ENCODE measurements at places on chromosomes 2 and 18. TPM values are rescaled to one million over a fixed set of nuclear protein-coding genes. Genes with fewer than 3 reads are reported as not detected.

The C2orf80 gene
- not detected for total RNA-seq

The FHL2 gene
- 33.6 TPM for total RNA-seq

The GALNT3 gene
- total RNA-seq: 0.13 TPM

- peaks cover 18% of the 10 kb centered on the region for H3K4me1 ChIP-seq
- H3K27me3 ChIP-seq: no peaks in the 10 kb centered on the region
- DNase-seq: no peak
- no peak overlapping the region for H3K4me3 ChIP-seq
Observed at GRCh38 chr2:108633409-108633808, 85.9 kb upstream of the RANBP2 start.

The ANKRD29 gene
- not detected for total RNA-seq

GRCh38 chr2:100247256-100248043 lies 74.9 kb downstream of the LONRF2 start:
- no peak for DNase-seq
- peaks cover 53% of the 10 kb centered on the region for H3K27me3 ChIP-seq
- no peaks in the 10 kb centered on the region for H3K36me3 ChIP-seq
- H3K4me1 ChIP-seq: no peaks in the 10 kb centered on the region

DNA sequence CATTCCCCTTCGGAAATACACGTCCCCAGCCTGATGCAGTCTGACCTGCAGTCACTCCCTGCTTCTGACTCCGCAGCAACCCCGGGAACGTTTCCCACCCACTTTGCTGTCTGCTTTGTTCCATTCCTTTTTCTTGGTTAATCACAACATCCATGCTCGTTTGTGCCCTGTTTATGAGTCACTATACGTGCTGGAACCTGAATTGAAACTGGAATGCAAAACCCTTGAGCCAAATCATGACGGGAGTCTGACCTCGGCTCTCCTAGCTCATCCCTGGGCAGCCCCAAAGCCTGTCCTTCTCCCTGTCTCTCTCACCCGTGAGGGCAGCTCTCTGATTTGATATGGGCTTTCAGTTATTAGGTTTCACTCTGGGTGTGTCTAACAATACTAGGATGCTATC lies 57.1 kb upstream of the RNF152 start:
- no peaks in the 10 kb centered on the region for H3K36me3 ChIP-seq
- H3K4me3 ChIP-seq: no peak overlapping the region
- no peaks in the 10 kb centered on the region for H3K27me3 ChIP-seq
- DNase-seq: no peak

The COL3A1 gene
- 0.71 TPM for total RNA-seq

DNA sequence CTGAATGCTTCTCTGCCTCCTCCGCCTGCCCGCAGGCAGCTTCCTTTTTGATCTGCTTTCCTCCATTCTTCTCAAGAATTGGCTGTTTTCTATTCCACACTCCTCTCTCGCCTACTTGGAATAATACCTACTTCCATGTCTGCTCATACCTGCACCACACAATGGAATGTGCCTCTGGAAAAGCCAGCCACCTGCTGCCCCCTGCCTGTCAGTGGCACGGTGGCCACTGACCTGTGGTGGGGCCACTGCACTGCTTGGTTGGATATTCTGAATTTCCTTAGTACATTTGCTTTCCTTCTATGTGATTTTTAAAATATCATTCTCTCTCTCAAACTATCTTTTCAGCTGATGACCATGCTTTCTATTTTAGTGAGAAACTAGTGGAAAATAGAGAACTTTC lies 406.9 kb downstream of the DCDC2C start:
- H3K36me3 ChIP-seq: no peaks in the 10 kb centered on the region
- no peak overlapping the region for H3K27ac ChIP-seq
- DNase-seq: no peak

The TFCP2L1 gene
- 1.00 TPM for total RNA-seq

The VWA3B gene
- not detected for total RNA-seq

The DSC3 gene
- total RNA-seq: 0.40 TPM

GRCh38 chr2:239255628-239256349 lies 145.0 kb downstream of the HDAC4 start:
- H3K36me3 ChIP-seq: no peaks in the 10 kb centered on the region
- DNase-seq: no peak
- no peaks in the 10 kb centered on the region for H3K27me3 ChIP-seq

The CCBE1 gene
- 0.13 TPM for total RNA-seq

DNA sequence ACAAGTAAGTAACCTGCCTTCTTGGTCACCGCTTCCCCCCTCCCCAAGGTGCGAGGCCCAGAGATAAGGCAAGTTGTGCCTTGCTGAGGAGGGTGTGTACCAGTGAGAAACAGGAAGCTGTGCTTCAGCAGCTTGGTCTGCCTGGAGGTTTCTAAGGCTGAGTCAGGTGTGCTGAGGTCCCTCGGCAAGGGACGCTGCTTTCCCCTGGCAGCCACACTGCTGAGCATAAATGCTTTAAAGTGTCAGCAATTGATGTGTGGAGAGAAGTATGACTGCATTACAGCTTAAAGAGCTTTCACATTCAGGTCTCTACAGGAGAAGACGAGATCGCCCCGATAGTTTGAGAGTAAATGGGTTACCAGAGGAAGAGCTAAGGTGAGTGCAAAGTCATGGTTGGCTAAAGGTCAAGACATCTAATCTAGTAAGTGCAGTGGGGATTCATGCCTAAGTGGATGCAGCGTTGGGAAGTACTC lies 86.9 kb downstream of the LIMS1 start:
- peak overlapping the region; percentile 83 for H3K27ac ChIP-seq
- no peaks in the 10 kb centered on the region for H3K36me3 ChIP-seq
- peak; percentile 52 for DNase-seq
- peak overlapping the region; percentile 21 for H3K4me3 ChIP-seq
- peaks cover 16% of the 10 kb centered on the region for H3K4me1 ChIP-seq

- H3K36me3 ChIP-seq: no peaks in the 10 kb centered on the region
- peak within 1 kb of the TSS; percentile 70 for H3K27ac ChIP-seq
- no peaks in the 10 kb centered on the region for H3K27me3 ChIP-seq
- peaks cover 29% of the 10 kb centered on the region for H3K4me1 ChIP-seq
- peak; percentile 80 for DNase-seq
Observed at GRCh38 chr2:32946314-32947075, at the start of gene LTBP1. Gene LTBP1, plus strand, starts transcription at chr2:32946953. Its CDS starts 372 bp downstream, at chr2:32947325.

GRCh38 chr2:162734866-162735265 lies 103.7 kb downstream of the KCNH7 start:
- no peak overlapping the region for H3K27ac ChIP-seq
- H3K4me1 ChIP-seq: no peaks in the 10 kb centered on the region
- DNase-seq: no peak
- no peaks in the 10 kb centered on the region for H3K36me3 ChIP-seq
- no peaks in the 10 kb centered on the region for H3K27me3 ChIP-seq

The CNNM4 gene
- 6.3 TPM for total RNA-seq

DNA sequence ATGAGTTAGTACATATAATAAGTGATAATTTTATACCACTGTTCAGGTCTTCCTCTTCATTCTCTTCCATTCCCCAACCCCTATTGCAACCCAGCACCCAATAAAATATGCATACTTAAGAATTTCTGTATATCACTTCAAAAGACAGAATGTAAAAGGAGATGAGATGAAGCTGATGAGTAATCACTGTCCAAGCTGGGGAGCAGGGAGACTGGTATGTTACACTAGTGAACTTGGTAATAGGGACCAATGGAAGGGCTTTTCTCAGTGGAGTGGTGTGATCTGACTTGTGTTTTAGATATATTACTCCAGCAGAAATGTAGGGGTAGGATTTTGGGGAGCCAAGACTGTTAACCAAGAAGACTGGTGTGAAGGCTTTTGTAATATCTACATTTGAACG lies 18.0 kb upstream of the ARHGAP28 start:
- no peaks in the 10 kb centered on the region for H3K4me1 ChIP-seq
- H3K27me3 ChIP-seq: no peaks in the 10 kb centered on the region
- DNase-seq: no peak
- H3K27ac ChIP-seq: no peak overlapping the region
- H3K4me3 ChIP-seq: no peak overlapping the region

- peak; percentile 68 for DNase-seq
- H3K27ac ChIP-seq: peak overlapping the region; percentile 88
- peaks cover 14% of the 10 kb centered on the region for H3K4me1 ChIP-seq
- H3K27me3 ChIP-seq: no peaks in the 10 kb centered on the region
- no peaks in the 10 kb centered on the region for H3K36me3 ChIP-seq
- peak overlapping the region; percentile 42 for H3K4me3 ChIP-seq
Observed at GRCh38 chr2:38515155-38516074, 87.3 kb downstream of the HNRNPLL start.

DNA sequence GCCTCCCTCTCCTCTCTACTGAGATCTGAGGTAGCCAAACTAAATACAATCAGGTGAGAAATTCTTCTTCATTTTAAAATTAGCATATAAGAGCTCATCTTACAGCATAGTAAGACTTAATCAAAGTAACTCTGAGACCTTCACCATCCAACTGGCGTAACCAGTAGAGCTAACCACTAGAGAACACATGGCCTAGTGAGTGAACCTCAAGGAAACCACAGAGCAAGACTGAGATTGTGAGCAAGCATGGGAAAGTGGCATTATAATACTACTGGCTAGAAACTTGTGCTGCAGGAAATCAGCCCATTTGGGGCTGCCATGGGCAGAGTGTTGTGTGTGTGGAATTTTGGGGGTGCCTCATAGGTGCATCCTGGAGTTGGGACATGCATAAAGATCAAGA lies 61.1 kb upstream of the SPHKAP start:
- no peak overlapping the region for H3K27ac ChIP-seq
- H3K4me3 ChIP-seq: no peak overlapping the region
- DNase-seq: no peak
- H3K4me1 ChIP-seq: no peaks in the 10 kb centered on the region
- H3K27me3 ChIP-seq: no peaks in the 10 kb centered on the region
- H3K36me3 ChIP-seq: no peaks in the 10 kb centered on the region

The FAM161A gene
- total RNA-seq: 0.80 TPM

DNA sequence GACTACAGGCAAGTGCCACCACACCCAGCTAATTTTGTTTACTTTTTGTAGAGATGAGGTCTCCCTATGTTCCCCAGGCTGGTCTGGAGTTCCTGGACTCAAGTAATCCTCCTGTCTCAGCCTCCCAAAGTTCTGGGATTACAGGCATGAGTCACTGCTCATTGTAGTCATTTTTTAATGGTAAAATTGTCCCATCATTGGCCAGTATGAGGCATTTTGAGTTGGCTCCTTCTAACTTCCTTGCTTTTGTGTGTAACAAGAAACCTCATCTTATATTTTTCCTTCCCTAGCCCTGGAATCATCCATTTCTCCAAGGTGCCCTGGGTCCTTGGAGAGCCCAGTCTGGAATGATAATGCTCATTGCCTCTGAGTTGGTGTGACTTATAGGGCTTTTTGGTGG lies 148.5 kb downstream of the INHBB start:
- DNase-seq: no peak
- no peaks in the 10 kb centered on the region for H3K36me3 ChIP-seq
- no peak overlapping the region for H3K27ac ChIP-seq

DNA sequence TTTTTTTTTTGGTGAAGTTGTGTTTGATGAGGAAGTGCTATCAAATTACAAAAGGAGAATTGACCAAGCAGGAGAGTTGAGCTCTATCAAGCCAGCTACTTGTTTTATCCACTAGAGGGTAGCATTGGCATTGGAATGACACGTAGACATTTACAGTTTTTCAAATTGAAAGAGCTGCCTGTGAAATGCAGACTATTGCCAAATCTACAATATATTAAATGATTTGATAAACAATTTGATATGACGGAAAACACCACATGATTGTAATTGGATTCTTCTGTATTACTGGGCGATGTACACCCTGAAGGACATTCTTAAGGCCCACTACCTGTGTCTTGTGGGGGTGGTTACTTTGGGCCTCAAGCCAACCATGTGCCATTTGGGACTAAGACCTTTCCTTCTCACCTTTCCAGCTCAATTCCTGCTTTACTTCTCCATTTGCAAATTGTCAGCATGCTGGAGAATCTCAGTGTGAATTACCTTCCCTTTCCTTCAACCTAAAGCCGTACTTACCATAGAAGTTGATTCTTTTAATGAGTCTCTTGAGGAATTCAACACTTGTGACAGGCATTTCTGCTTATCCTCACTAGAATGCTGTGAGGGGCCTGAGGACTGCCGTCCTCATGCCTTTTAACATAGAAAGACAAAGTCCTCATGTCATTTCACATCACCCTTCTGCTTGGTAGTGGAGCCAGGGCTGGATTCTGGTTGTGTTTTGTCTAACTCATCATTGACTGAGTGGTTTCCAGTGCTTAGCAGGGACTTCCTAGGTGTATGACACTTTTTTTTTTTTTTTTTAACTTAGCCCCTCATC lies 134.8 kb upstream of the THUMPD2 start:
- H3K27me3 ChIP-seq: no peaks in the 10 kb centered on the region
- H3K4me1 ChIP-seq: no peaks in the 10 kb centered on the region
- H3K27ac ChIP-seq: no peak overlapping the region

- no peak for DNase-seq
- H3K27ac ChIP-seq: no peak overlapping the region
- H3K27me3 ChIP-seq: no peaks in the 10 kb centered on the region
Observed at GRCh38 chr2:167264380-167264779, 376.1 kb downstream of the XIRP2 start.

- H3K4me3 ChIP-seq: peak overlapping the region; percentile 75
- no peak for DNase-seq
- peak overlapping the region; percentile 96 for H3K27ac ChIP-seq
- peaks cover 16% of the 10 kb centered on the region for H3K4me1 ChIP-seq
- H3K36me3 ChIP-seq: no peaks in the 10 kb centered on the region
- no peaks in the 10 kb centered on the region for H3K27me3 ChIP-seq
Observed at GRCh38 chr2:69436596-69436937, 668 bp downstream of the NFU1 start.

DNA sequence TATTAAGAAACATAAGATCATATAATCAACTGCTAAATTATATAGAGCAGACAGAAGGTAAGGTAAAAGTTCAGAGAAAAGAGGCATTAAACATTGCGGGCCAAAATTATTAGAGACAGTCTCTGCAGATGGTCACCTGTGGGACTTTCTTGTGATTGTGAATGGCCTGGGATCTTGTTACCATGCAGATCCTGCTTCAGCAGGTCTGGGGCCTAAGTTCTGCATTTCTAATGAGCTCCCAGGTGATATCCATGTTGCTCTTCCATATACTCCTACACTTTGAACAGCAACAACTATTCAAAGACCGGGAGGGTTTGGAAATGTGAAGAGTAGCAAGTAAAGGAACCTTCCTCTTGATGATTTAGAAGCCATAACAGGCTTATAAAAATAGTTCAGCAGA lies 8.5 kb upstream of the ETAA1 start:
- no peaks in the 10 kb centered on the region for H3K4me1 ChIP-seq
- no peak overlapping the region for H3K4me3 ChIP-seq
- no peak for DNase-seq
- no peak overlapping the region for H3K27ac ChIP-seq
- no peaks in the 10 kb centered on the region for H3K36me3 ChIP-seq

GRCh38 chr2:130391872-130392670 lies 36.2 kb downstream of the PTPN18 start:
- H3K36me3 ChIP-seq: no peaks in the 10 kb centered on the region
- no peak overlapping the region for H3K4me3 ChIP-seq
- peaks cover 18% of the 10 kb centered on the region for H3K4me1 ChIP-seq
- H3K27ac ChIP-seq: no peak overlapping the region
- no peaks in the 10 kb centered on the region for H3K27me3 ChIP-seq
- DNase-seq: no peak
